ENCODE measurements at places on chromosomes 7 and 10.
A peak's percentile ranks its signal among the peaks of the same experiment; 100 is the strongest.

DNA sequence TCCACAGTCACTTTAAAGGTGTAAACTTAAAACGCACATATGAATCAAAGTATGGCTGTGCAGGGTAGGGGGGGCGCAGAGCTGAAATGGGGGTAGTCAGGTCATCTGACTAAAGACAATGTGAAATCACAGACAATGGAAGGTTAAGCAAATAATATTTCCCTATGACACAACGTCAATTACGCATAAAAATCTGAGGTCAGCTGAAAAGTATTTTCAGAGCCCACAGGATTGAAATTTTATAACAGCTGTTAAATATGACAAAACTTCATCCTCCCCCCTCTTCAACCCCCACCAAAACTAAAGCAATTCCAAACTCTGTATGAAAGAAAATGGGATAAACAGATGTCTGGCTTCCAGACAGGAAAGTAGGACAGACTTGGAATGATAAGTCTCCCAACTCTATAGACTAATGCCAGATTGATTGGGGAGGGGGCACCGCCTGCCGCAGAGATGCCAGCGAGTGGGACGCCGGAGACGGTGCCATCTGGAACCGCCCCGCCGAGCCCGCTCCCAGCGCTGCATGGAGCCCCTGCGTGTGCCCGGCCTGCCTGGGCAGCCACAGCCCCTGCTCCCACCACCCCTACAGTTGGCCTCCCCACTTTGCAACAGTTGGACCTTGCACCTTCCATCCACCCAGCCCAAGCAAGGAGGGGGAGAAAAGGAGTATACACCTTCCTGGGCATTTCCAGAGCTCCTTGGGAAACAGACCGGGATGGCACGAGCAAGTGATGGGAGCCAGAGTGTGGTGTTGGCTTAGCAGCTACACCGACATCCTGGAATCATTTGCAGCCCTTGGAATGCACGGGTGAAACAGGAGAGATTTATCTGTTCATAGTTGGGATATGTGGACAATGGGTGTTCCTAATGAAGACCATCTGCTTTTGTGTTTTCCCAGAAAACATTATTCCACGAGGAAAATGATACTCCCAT lies 10.7 kb downstream of the EBF3 start:
- peak; percentile 92 for DNase-seq

- no peak for DNase-seq
These were observed 81.8 kb downstream of the NT5C2 start for GRCh38 chr10:103111031-103111917.

DNA sequence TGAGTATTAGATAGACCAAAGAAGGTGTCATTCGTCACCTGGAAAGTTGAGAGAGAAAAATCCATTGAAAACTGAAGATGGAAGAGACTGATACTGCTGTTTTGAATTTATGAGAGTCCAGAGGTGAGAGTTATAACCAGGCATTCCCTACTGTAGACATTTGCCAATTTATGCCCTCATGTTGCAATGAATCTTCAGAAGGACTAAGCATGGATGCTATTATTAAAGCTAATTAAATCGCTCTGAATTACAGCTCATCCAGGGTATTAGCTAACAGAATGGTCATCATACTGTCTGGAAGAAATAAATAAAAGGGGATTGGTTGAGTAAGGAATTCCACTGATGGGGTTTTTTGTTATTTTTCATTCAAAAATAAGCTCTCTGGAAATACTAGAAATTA lies 101.6 kb upstream of the PLPP4 start:
- no peak for DNase-seq

DNA sequence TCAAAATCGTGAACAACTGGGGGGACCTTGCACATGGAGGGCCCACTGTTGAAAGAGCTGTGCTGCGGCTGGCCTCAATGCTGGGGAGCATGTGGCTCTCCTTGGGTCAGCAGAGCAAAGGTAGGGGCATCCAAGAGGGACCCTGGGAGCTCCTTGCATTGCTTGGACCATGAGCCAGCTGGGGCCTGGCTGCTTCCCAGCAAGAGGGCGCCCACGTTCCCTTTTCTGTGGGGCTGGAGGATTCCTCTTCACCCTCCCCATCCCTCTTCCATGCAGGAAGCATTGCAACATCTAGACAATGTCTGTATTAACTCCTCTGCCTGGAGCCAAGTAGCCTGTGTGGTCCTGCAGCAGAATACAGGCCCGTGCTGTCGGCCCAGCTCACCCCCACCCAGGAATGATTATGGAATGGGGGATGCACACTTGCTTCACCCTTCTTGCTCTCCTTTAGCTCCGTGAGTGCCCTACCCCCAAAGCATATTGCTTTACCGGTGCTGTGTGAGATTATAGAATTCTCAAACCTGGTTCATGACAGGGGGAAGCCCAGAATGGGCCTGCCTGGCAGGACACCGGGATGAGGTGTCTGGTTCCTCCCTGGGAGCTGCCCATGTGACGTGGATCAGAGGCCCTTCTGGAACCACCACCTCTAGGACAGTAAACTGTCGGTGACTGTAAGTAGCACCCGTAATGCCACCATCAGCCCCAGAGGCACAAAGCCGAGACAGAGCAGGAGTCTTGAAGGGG lies 61.9 kb downstream of the SYPL1 start:
- no peak for DNase-seq

GRCh38 chr10:116055252-116055916 lies 217.6 kb downstream of the GFRA1 start:
- DNase-seq: no peak

GRCh38 chr7:41383596-41383995 lies 319.3 kb downstream of the INHBA start:
- no peak for DNase-seq

DNA sequence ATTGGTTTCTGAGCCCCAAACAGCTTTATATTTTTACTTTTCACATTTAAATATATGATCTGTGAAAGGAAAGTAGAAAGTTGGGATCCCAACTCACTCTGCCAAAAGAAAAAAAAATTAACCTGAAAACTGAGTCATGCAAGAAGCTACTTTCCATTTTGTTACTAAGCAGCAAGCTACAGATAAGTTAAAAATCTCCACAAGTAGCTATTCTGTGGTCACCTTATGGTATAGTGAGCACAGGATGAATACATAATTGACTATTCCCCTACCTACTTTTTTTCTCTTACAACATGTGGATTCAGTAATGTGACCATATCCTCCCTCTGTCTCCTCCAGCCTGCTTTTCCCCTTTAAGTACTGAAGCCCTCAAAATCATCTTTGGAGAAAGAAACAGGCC lies 30.3 kb upstream of the CREB3L2 start:
- no peak for DNase-seq

DNA sequence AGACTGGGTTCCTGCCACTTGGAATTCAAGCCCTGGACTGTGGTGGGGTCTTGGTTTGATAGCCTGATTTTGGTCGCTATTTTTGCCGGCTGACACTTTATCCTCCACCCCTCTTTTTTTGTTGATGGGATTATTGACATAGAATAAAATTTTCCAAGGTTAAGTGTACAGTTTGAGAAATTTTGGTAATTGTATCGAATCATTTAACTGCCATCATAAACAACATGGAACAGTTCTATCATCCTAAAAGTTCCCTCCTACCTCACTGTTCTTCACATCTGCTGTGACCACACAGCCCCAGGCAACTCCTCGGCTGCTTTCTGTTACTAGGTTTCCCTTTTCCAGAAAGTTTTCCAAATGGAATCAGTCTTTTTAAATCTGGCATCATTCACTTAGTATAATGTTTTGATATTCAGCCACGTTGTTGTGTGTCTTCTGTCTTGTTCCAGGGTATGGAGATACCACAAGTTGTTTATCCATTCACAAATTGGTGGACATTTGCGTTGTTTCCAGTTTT lies 50.6 kb upstream of the STEAP1B start:
- DNase-seq: no peak

Measured in forelimb muscle (tissue), 1 donor.